ENCODE measurements at places on chromosomes 6 and 20.
A peak's percentile ranks its signal among the peaks of the same experiment; 100 is the strongest.

DNA sequence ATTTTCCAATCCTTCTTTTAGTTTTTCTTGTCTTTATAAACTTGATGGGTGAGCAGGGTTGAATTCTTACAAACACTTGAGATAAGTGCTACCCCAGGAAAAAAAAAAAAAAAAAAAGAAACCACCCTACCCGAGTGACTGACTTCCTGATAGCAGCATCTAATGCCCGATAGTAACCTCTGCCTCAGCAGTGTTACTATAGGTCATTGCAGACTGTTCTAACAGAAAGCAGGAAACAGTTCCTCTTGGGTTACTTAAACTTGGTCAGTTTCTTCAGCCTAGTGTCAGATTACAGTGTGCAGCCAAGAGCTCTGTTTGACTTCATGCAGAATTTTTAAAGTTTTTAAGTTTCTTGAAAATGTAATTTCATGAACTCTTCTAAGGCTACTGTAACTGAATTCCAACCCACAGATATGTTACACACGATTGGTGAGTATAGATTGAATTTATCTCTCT is 2.1 kb downstream of the MYLIP start:
- DNase-seq: no peak

DNA sequence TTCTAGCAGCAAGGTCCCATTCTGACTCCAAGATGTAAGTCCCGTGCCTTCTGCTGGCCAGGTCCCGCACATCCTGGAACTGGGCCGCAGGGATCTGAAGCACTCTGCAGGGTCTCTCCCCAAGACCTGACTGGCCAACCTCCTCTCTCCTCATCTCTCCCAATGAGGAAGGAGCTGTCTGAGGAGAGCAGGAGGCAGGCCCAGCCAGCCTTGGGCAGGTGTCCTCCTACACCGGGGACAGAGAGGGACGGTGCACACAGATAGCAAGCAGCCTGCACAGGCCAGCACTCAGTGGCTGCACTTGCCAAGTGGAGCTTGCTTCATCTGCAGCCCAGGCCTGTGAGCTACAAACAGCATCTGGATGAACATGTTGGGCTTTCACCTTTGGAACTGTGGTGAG is 76.8 kb upstream of the CD93 start:
- no peak for DNase-seq

DNA sequence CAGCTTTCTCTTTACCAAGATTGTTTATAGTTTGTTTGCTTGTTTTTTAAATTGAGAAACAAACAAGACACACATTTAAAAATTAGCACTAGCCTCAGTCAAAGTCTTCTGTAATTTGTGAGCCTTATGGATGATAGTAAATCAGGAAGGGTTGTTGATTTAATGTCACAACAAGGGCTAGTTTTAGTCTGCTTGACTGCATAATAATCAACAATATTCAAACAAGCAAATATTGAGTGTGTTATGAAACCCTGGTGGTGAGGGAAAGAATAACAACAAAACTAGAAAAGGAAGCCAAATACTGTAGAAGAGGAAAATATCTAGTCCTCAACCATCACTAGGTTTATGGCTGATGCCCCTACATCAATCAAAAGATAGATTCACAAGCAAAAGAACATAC is 228.6 kb downstream of the TBC1D7 start:
- DNase-seq: no peak

DNA sequence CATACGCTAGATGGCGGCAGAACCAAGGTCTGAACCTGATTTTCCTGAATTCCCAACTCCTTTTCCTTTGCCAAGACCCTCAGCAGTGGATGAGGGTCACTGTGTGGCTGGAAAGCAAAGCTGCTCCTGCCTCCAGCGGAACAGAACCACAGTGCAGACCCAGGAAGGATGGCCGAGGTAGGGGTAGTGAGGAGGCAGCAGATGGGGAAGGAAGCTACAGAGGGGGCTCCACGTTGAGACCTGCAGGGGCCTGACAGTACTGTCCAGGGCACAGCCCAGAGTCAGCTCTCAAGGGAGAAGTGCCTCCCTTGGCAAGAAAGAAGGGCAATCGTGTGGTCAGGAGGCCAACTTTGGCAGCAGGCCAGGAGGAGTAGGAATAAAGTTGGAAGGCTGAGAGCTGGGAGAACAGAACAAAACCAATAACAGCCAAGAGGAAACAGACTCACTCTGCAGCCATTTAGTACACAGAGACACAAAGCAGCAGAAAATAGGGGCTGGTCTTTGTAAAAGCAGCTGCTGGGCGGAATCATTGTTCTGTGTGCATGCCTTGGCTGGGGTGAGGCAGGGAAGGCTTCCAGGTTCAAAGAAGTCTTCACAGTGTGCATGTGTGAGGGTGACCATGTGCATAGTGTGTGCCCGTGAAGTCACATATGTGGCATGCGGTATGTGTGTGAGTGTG is 3.1 kb downstream of the GABRR2 start:
- no peak for DNase-seq

- DNase-seq: no peak
Observed at GRCh38 chr6:136137008-136137692, 113.0 kb downstream of the MTFR2 start.

DNA sequence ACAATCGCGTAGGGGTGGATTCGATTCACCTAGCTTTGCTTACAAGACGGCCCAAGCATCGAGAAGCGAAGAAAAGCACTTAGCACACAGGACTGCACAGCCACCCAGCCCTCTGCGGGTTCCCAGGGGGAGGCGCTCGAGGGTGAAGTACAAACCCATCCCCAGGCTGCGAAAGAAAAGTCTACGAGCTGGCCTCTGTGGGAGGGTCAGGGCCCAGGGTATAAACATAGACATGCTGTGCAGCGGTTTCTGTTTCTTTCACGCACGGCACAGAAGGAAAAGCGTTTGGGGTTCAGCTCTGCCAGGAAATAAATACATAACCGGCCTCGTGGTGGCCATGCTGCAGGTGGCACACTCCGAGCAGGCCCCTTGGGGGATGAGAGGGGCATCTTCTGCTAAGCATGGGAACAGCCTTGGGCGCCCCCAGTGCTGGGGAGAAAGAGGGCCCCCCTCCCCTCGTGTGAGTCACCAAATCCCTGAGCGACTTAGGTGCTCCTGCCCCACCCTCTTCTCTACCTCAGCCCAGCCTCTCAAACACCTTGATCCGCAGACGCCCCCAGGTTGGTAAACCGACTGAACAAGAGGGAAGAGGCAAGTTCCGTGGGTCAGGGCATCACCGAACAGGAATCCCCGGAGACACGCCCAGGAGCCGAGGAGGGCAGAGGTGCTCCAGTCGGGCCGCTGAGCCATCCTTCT is 91.6 kb upstream of the RIPOR2 start:
- peak; percentile 64 for DNase-seq
